CD4-positive, alpha-beta T cell (primary cell): ENCODE measurements at places on chromosomes 5 and 9.

DNA sequence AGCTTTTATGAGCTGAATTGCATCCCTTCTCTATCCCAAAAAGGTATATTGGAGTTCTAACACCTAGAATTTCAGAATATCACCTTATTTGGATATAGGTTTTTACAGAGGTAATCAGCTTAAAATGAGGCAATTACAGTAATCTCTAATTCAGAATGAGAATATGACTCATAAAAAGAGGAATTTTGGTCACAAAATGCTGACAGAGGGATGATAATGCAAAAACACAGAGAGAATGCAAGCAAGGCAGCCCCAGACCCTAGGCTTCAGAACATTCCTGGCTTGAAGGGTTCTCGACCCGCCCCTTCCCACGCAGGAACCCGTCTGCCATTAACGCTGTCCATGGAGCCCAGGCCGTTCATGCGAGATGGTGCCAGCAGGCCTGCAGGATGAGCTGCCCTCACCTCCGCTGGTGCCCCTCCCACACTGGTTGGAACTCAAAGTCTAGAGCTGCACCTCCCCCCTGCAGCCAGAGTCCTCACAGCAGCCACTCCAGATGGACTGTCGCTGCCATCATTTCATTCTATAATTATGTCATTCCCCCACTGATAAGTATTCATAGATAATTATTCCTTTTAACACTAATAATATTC lies 1173.4 kb upstream of the ACO1 start:
- no peak for DNase-seq

- DNase-seq, result no peak
These were observed 166.2 kb upstream of the ACO1 start for GRCh38 chr9:32218100-32218767.

DNA sequence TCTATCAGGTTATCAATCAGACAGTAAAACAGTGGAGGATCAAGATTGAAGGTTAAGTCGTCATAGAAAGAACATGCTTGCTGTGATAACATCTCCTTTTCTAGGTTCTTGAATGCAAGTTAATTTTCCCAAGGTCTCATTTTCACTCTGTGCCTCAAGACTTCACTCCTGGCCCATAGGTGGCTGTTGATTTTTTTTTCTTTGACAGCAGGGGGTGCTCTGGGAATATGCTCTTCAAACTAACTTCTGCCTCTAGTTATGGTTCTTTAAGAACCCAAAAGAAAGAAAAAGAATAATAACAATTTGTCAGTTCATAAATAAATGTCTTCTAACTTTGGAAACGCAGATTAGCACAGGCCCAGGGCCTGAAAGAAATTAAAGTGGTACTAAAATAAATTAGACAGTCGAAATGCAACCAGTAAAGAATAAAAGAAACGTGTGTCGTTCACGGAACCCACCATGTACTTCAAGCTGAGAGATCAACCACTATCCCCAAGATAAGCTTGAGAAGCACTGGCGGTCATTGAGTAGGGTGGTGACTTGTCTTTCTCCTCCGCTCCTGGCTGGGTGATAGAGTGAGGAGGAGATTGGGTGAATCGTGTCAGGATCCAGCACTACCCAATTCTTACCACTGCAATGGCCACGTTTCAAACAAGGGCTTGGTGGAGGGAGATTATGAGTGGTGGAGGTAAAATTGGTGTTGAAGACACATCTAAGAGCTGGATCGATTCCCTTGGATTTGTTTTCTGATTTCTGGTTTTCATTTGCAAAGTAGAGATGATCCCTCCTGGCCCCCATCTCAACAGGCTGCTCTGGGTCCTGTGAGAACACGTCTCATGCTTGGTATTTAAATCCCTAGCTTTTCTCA lies 93.4 kb upstream of the IRX4 start:
- DNase-seq, result no peak

DNA sequence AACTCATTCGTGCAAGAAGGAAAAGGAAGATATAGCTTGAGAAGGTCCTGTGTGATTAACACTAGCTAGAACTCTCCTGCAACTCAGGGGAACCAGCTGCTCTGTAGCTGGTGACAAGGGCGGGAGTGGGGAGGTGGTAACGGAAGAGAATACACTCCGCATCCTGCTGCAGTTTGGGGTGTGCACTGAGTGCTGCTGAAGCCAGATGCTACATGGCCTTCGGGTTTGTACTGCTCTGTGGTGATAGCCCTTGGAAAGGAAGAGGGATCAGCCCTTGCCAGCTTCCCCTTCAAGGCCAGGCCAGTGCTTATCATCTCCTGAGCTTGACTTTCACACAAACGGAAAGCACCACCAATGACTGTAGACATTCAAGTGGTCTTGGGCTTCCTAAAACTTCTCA lies 34.3 kb downstream of the FRMD3 start:
- no peak for DNase-seq

GRCh38 chr5:177468329-177468684 lies 5.1 kb downstream of the DBN1 start:
- no peak for DNase-seq

DNA sequence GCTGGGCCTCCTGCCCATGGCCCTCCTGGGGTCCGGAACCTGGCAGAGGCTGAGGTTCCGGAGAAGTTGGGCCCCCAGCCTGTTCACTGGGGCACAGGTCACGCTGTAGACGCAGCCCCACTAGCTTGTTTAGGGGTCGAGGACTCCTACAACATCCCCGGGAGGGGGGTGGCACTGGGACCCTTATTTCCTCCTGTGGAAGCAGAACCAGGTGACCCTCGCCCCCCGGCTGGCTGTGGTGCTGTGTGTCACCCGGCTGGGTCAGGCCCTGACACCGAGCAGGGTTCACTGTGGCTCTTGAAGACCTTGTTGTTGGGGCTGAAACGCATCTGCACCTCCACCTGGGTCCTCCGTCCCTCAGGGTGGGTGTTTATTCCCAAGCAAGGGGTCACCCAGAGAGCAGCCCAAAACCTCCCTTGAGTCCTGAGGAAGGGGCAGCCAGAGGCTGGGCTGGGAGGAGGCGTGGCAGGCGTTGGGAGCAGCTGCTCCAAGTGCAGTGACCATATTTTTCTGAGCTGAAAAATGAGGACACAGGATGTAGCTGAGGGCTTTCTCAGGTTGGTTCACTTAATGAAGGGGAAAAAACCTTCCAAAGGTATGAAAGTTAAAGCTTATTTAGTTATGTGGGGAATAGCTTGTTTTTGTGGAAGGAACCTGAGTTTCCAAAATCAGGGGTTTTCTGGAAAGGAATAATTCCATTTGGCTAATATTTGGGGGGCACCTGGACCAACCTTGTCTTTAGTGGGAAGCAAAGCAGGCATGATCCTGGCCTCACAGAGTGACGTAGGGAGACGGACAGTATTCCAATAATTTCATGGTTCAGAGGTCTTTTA lies 164.7 kb upstream of the IER5L start:
- no peak for DNase-seq

GRCh38 chr9:87392086-87392485 lies 105.6 kb upstream of the DAPK1 start:
- no peak for DNase-seq

DNA sequence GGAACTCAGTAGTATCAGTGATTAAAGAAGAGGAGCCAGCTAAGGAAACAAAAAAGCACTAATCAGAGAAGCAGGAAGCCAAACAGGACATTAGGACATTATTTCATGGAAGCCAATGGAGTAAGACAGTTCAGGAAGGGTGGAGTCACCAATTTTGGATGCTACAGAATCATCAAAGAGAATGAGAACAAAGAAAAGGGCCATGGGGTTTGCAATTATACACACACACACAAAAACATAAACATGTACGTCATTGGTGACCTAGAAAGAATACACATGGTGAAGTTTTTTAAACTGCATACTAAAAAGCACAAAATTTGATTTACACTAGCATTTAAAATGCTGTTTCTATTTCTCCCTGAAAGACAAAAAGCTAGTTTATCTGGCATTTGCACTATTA lies 96.8 kb upstream of the MRPS30 start:
- DNase-seq, result no peak

DNA sequence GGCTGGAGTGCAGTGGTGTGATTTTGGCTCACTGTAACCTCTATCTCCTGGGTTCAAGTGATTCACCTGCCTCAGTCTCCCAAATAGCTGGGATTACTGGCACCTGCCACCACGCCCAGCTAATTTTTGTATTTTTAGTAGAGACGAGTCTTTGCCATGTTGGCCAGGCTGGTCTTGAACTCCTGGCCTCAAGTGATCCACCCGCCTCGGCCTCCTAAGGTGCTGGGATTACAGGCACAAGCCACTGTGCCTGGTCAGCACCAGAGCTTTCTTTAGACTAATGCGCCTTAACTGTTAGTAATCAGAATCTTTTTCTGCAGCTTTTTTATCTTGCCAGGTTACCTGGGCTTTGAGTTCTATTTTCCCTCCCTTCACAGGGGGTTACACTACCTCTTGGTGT lies 18.4 kb downstream of the PTGS1 start:
- DNase-seq, result no peak

- no peak for DNase-seq
These were observed 25.3 kb upstream of the IFNE start for GRCh38 chr9:21507483-21507790.

DNA sequence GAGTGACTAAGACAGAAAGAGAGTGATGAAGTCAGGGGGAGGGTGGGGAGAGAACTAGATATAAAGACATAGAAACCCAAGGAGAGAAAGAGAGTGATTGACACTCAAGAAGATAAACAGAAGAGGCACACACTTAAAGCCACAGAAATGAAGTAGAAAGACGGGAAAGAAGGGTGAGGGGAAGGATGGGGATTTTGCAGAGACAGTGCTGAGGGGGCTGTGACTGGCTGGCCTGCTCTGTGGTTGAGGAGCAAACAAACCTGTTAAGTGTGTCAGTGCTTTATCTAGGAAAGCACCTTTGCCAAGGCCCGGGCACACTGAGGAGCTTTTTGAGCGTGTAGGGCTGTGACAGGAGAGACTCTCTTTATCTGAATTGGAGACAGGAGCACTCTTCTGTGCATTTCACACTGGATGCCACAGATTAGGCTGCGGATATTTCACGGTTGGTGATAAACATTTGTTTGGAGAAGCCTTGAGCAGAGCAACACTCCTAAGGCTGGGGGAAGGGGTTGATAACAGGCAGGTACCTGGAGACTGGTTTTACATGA lies 109.1 kb downstream of the DOCK2 start:
- DNase-seq, result no peak

DNA sequence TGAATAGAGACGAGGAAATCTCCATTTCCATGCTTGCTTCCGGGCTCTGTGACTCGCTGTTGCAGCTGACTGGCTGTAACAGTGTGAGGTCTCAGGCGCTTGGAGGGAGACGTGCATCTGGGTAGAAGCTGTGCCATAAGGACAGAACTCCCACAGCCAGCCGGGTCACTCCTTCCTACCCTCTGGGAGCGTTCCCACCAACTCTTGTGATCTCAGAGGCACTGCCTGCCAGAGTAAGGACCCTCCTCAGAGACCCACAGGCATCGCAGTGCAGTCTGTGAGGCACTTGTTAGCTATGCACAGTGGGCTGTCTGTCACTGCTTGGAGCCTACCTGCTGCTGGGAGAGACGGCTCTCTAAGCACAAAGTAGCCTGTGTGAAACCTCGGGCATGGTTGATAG lies 203.4 kb upstream of the SEMA6A start:
- DNase-seq, result no peak

- DNase-seq, result no peak
These were observed 74.7 kb downstream of the ANKRD55 start for GRCh38 chr5:56158331-56158960.

GRCh38 chr9:121283856-121284732 lies 16.1 kb downstream of the GSN start:
- DNase-seq, result no peak

DNA sequence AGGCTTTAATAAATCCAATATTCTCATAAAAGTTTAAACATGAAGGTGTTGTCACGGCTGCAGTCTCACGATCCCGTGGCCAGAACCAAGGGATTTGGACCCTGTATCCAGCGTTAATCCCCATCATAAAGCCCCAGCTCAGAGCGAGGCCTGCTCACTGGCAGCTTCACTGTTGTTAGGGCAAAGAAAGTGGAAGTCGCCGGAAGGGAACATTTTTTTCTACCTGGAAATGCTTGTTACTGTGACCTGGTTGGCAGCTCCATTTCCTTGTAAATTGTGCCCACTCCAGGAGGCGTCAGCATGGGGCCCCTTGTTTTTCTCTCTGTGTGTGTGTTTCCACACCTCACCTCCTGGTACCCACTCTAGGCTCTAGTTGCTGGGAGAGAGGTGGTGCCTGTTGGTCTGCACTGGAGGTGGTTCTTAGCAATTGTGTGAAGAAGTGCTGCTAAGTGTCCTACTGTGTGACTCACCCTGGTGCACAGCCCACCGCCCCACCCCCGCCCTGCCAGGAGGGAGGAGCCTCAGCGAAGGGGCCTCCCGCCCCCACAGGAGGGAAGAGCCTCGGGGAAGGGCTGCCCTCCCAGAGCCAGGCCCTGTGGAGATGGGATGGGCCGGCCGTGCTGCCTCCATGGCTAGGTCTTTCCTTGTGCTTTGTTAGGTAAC lies 105.1 kb downstream of the EHMT1 start:
- DNase-seq, result peak; percentile 21

DNA sequence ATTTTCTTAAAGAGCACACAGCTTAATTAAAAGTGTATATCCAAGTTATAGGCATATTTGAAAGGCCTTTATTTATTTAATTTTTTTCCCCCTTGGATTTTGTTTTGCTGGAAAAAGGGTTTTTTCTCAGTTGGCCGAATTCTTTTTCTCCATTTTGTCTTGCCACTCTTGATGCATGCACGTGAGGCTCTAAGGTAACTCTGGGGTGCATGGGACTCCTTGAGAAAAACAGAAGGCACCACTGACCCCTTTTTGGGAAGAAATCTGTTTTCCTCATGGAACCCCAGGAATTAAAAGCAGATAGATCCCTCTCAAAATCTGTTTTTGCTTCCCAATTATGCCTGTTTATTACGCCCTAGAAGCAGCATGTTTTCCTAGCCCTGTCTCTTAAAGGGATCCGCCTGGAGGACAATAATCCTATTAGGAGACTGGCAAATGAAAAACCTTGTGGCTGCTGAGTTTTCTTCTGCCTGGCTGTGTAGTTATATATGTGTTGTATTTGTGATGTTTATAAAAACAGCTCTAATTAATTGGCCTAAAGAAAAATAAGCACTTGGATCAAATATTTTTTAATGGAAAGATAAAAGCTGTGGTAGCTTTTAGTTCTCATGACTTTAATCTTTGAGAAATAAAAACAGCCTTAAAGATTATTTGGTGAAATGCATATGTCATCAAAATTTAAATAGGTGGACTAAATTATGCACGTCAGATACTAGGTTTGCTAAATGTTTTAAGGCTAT lies 435.1 kb upstream of the CDH9 start:
- no peak for DNase-seq

DNA sequence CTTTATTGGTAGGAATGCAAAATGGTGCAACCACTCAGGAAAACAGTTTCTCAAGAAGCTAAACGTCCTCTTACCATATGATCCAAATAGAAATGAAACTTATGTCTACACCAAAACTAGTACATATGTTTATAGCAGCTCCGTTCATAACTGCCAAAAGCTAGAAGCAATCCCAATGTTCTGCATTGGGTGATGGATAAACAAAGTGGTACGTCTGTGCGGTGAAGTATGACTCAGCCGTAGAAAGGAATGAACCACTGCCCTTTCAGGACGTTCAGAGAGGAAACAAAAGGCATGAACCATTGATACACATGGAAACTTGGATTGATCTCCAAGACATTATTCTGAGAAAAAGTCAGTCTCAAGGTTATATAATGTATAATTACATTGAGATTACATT lies 27.6 kb downstream of the HNRNPH1 start:
- no peak for DNase-seq
